Retina (tissue), 1 donor: ENCODE measurements at places on chromosomes 7 and 10.

DNA sequence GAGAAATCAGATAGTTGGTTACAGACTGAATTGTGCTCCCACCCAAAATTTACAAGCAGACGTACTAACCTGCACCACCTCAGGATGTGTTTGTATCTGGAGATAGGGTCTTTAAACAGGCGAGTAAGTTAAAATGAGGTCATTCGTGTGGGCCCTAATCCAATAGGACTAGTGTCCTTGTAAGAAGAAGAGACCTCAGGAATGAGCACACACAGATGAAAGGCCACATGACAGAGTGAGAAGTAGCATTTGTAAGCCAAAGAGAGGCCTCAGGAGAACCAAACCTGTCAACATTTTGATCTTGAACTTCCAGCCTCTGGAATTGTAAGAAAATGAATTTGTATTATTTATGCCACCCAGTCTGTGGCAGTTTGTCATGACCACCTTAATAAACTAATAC is 149.5 kb upstream of the VWC2 start:
- DNase-seq = no peak

DNA sequence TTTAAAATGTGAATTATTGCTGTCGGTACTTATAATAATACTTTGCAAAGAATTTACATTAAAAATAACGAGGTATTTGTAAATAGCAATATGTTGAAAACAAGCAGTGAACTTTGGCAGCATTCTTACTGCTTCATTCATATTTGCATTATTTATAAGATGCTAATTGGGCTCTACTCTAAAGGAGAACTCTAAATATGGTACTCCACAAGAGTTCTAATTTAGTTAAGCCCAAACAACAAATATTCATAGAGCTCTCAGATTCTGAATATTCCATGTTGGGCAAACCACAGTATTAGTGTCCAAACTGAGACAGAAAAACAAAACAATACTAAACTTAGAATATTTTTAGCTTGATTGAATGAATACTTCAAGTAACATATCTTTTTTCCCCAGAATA is 904.4 kb upstream of the LRRTM3 start:
- no peak for DNase-seq

- no peak for DNase-seq
These were observed 50.7 kb downstream of the PPP1R3C start for GRCh38 chr10:91582153-91582554.

- no peak for DNase-seq
These were observed 39.5 kb downstream of the CACNA2D1 start for GRCh38 chr7:82404094-82404493.

DNA sequence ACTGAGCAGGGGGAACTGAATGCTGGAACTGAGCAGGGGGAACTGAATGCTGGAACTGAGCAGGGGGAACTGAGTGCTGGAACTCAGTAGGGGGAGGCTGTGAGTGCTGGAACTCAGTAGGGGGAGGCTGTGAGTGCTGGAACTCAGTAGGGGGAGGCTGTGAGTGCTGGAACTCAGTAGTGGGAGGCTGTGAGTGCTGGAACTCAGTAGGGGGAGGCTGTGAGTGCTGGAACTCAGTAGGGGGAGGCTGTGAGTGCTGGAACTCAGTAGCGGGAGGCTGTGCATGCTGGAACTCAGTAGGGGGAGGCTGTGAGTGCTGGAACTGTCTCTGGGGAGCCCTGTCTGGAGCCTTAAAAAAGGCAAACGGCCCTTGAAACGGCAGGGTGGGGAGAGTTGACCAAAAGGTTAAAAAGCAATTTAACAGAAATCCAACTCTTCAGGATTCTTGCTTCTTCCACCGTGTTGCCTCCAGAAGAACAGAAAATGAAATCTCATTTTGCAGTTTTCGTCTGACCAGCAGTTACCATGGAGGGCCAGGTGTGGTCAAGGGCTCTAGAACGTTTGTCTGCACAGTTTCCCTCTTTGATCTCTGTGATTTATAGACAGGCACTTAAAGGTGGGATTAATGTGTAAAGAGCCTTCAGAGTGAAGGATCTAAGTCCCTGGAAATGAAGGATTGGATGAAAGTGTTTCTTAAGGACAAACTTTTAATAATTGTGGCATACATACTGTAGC is 19.1 kb downstream of the DOCK1 start:
- DNase-seq = no peak

DNA sequence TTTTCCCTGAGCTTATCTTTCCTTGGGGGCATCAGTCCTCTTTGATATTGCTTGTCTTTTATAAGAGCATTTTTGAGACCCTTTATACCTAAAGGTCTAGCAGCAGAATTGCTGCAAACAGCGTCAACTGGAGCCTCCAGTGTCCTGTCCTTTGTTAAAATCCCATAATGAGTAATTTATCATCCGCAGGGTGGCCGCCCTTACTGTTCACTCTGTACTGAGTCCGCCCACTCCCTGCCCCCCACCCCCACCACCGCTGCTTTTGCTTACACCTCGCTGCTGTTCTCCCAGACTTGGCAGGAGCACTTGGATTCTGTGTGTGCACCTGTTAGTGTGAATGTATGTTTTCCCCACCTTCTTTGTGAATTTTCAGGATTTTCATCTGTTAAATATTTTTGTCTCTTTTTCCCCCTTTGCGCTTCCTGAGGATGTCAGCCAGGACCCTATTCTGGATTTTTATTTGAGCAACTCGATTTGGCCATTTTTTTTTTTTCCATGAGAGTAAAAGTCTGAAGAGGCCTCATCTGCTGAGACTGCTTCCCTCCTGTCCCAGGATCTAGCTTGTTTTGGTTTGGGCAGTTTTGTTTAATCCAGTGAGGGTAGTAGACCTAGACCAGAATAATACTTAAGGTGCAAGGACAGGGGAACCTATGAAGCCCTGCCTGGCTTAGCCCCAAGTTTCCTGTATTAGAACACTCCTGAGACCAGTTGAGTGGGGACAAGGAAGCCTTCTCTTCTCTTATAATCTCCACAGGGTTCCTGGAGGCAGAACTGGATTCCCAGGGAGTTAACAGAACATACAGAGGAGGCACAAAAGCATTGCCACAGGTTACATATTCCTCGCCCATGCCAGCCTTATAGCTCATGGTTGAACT is 8.2 kb downstream of the AGFG2 start:
- no peak for DNase-seq

GRCh38 chr10:11036424-11037011 is 18.8 kb downstream of the CELF2 start:
- no peak for DNase-seq

DNA sequence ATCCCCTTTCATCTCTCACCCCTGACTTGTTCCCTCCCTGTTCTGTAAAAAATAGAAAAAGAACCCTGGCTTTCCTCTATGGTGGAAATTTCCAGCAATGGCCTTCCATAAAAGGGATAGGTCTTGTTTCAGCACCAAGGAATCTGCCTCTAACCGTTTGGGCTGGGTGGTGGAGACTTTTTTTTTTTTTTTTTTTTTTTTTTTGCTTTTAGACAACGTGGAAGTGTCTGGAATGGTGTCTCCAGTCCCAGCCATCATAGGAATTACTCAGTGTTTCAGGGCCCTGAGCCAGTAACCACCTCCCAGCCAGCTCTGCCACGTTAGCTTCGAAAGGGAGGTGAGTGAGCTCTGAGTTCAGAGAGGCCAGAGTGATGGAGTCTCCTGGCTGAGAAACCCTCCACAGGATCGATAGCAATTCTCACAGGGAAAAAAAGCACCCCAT is 97.3 kb upstream of the COL1A2 start:
- no peak for DNase-seq

GRCh38 chr7:1919539-1920265 is 249.6 kb downstream of the ELFN1 start:
- no peak for DNase-seq

GRCh38 chr10:30431435-30431911 is 2.5 kb upstream of the MAP3K8 start:
- no peak for DNase-seq

DNA sequence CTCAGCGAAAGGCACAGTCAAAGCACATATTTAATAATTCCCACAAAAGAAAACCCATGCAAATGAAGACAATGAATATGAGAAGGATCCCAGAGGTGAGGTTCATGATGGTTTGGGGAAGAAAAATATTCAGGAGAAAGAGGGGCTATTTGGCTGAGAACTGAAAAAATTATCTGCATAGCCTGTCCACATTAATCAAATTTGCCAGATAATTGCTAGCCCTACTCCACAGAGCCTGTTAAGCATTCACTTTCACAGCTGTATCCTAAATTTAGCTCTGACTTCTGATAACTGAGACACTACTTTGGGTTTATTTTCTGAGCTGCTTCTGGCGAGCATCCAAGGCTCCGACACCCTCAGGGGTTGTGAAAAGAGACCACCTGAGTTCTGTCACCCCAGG is 176.2 kb downstream of the HERPUD2 start:
- DNase-seq = no peak

- no peak for DNase-seq
These were observed 23.7 kb downstream of the NMT2 start for GRCh38 chr10:15144788-15145187.

DNA sequence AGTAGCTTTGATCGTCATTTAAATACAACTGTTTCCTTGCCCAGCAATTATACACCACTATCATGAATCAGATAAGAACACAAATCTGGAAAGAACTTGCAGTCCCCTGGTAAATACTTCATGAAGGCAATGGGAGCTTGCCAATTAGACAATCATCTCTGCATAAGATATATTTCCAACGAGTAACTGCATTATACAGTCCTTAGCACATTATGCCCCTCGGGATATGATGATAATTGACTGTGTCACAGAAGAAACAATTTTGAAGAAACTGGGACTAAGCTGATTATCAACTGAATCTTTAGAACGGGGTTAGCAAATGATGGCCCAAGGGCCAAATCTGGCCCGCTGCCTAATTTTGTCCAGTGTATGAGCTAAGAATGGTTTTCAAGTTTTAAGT is 155.7 kb downstream of the TRIL start:
- no peak for DNase-seq

GRCh38 chr10:120953897-120954296 is 102.7 kb downstream of the WDR11 start:
- no peak for DNase-seq

DNA sequence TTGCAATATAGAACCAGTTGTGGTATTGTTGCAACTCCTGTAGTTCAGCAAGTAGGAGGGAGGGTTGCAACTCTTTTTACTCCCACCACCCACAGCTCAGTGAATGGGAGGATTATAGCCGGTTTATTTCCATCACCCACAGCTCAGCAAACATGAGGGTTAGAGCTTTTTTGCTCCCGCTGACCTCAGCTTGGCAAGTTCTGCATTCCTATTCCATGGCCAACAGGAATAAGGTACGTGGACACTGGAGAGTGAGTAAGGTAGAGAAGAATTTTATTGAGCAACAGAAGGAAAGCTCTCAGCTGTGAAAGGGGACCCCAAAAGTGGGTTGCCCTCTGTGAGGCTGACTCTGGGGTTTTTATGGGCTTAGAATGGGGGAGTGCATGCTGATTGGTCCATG is 167.1 kb upstream of the SMIM30 start:
- no peak for DNase-seq
